Occipital lobe (tissue), 3 donors: ENCODE measurements at places on chromosomes 16 and 17.
A peak's percentile ranks its signal among the peaks of the same experiment; 100 is the strongest.

DNA sequence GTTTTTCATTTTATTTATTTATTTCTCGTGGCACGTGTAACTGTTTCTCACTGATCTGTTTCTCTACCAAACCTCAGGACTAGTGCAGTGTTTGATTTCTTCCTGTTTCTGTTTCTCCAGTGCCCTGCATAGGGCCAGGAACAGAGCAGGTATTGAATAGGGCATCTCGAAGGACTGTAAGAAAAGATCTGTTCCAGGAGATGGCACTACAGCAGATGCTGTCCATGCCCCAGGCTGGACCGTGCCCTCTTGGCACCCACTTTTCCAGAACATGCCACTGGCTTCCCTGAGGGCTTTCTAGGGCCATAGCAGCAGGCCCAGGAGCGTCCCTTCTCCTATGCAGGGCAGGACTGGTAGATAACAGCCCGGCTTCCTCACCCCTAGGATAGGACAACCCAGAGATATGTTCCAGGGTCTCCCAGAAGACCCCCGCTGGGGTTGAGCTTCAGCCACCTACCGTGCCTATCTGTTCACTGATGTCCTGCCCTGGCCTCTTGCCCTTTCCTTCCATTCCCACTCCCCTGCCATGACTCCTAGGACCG is 4.4 kb downstream of the SNX20 start:
- DNase-seq: no peak

- no peak for DNase-seq
These were observed 262.3 kb downstream of the SOX9 start for GRCh38 chr17:72382971-72383722.

DNA sequence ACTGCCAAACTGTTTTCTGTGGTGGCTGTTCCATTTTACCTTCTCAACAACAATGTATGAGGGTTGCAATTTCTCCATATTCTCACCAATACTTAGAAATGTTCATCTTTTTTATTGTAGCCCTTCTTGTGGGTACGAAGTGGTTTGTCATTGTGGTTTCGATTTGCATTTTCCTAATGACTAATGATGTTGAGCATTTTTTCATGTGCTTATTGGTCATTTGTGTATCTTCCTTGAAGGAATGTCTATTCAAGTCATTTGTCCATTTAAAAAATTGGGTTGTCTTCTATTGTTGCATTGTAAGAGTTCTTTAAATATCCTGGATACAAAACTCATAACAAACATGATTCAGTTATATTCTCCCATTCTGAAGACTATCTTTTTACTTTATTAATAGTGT is 47.5 kb upstream of the CCL2 start:
- no peak for DNase-seq

DNA sequence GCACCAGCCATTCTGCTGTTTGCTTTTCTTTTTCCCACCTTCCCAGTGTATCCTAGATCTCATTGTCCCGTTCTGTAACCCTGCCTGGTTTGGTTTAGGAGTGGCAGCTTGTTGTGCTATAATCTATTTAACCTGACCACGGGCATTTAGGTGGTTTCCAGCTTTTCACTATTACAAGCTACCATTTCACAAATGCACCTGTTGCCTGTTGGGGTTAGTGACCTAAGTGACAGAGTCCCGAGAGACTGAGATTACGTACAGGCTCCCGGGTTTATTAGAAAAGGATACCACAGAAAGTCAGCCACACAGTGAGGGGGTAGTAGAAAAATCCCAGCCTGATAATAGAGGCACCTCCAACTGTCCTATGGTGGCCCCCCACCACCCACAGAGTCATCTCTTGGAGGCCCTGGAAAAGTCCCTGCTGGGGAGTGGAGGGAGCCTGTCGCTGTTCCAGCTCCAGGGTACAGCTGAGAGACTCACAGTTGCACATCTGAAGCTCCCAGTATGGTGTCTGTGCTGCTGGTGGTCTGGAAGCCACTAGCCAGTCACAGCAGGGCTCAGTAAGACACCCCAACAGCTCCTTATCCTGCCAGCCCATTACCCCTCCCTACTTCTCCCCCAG is 21.2 kb downstream of the CLEC16A start:
- no peak for DNase-seq

DNA sequence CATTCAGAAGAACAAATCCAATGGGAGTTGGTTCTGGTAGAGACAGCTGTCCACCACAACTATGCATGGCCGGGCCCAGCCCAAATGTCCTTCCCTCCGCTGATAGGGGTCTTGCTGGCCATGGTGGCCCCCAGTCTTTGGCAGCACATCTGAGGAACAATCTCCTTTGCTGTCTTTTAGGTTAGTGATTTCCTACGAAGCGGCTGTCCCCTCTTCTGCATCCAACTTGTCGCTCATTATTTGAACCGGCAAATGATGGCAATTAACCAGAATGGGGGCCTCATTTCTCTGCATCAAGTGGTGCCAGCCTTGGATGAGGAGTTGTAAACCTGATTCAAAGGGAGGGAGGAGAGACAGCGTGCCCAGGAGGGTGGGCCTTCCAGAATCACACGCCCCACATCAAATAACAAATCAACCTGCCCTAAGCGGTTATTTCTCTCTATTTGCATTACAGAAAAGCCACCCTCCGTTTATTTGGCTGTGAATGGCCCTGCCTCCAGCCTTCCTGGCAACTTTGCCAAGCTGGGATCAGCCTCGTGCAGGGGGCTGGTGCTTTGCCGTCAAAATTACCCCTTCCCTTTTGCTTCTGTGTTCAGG is 156.5 kb downstream of the RGS9 start:
- no peak for DNase-seq

- no peak for DNase-seq
These were observed 162.8 kb upstream of the ZFHX3 start for GRCh38 chr16:73210686-73211085.

DNA sequence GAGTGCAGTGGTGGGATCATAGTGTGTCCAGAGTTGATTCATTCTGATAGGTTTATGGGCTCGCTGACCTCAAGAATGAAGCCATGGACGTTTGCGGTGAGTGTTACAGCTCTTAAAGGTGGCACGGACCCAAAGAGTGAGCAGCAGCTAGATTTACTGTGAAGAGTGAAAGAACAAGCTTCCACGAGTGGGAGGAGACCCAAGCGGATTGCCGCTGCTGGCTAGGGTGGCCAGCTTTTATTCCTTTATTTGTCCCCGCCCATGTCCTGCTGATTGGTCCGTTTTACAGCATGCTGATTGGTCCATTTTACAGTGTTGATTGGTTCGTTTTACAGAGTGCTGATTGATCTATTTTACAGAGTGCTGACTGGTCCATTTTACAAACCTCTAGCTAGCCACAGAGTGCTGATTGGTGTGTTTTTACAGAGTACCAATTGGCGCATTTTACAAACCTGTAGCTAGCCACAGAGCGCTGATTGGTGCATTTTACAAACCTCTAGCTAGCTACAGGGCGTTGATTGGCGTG is 17.5 kb downstream of the CACNG4 start:
- no peak for DNase-seq

DNA sequence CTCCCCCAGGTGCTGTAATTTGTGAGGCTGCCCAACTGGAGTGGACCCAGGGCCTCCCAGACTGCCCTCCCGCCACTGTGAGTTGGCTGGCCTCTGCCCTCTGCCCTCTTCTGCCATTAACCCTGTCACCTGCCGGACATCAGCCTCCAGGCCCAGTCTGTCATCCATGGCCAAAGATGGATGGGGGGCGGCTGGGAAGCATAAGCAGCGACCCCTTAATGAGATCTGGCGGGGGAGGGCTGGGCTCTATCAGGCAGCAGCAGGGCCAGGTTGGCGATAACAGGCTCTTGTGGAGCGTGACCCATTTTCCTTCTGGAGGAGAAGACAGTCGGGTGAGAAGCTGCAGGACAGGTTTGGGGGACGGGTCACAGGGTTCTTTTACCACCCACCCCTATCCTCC is 25.3 kb downstream of the CDK5RAP3 start:
- no peak for DNase-seq

- DNase-seq: no peak
These were observed 8.2 kb upstream of the MARCHF10 start for GRCh38 chr17:62816282-62816839.

GRCh38 chr16:54402270-54402669 is 115.7 kb upstream of the IRX3 start:
- DNase-seq: no peak

GRCh38 chr17:81165246-81166032 is at the start of gene PVALEF:
Gene PVALEF, plus strand, starts transcription at chr17:81165507. Its CDS starts 15,720 bp downstream, at chr17:81181227.
- DNase-seq: peak; percentile 63

- DNase-seq: no peak
These were observed 26.3 kb downstream of the MRTFB start for GRCh38 chr16:14097182-14097959.

- no peak for DNase-seq
These were observed 79.7 kb downstream of the MRTFB start for GRCh38 chr16:14150796-14151195.

DNA sequence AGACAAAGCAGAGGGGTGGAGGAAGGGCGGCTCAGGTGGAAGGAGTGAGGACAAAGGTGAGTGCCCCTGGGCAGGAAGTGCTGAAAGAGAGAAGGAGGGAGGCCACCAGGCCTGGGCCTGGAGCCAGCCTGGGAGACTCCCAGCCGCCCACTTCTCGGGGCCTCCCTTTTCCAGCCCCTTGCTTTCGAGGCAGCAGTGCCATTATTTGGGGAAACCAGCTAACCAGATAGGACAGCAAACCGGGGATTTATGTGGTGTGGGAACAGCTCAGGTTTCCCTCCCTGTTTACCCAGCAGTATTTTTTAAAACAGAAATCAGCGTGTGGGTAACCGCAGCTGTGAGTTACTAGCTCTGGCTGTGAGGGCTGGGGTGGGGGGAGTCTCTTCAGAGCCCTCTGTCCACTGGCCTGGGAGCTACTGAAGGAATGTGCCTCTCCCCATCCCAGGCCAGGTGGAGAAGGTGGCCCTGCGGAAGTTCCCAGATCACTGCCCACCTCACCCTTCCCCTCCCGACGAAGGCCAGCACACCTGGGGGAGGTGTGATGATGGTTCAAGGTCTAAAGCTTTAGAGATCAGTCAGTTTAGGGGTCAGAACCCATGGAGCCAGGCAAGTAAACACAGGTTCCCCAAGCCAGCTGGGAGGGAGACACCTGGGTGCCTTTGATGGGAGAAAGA is 8.4 kb upstream of the MEOX1 start:
- no peak for DNase-seq

DNA sequence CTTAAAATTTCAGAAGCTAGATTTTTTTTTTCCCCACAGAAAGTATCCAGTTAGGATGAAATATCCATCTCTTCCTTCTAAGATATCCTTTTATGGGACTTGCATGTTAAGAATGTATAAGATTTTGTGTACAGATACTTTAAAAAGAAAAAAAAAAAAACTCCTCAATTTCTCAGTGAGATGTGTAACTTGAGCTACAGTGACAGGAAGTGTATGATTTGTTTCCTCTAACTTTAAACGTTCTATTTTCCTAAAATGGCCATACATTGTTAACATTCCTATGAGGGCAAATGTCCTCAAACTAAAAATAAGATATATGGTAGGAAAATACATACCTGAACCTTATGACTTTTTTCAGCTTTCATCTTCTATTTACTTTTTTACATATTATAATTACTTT is 8.9 kb downstream of the FBXO47 start:
- DNase-seq: no peak

GRCh38 chr16:66712512-66712911 is 16.0 kb upstream of the CMTM4 start:
- DNase-seq: no peak

DNA sequence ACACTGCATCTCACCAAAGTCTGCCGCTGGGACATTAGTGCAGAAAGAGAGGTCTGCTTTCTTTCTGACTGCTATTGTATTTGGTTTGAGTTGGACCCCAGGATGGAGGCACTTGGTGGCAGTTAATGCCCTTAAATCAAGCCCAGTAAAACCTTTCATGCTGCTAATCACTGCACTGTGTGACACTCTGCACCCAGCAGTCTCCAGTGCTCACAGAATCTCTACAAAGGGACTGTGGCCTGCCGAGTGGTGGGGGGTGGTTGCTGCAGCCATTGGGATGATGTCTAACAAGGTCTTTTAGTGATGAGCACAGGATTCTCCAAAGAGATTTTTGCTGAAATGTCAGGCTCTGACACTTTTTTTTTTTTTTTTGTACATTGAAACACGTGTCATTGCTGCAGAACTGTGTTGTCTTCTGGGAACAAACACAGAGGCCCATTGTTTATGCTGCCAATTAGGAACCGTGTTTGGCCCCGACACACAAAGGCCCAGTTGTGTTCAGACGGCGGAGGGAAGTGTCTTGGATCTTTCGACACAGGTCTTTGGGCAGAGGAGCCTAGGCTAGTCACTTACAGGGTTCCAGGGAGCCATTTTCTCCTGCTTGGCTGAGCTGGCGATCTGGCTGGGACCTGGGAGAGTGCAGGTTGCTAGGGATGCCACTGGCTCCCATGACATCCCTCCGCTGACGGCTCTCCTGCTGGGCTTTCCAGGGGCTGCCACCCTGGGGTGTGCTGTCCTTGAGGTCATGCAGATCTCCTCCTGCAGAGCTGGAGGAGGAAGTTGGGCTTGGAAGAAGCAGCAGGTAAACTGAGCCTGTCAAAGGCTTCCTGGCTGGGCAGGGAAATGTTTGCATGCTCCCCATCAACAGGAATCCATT is 16.2 kb upstream of the TNRC6C start:
- peak; percentile 74 for DNase-seq

GRCh38 chr17:36506249-36506826 is 19.9 kb downstream of the ZNHIT3 start:
- no peak for DNase-seq

DNA sequence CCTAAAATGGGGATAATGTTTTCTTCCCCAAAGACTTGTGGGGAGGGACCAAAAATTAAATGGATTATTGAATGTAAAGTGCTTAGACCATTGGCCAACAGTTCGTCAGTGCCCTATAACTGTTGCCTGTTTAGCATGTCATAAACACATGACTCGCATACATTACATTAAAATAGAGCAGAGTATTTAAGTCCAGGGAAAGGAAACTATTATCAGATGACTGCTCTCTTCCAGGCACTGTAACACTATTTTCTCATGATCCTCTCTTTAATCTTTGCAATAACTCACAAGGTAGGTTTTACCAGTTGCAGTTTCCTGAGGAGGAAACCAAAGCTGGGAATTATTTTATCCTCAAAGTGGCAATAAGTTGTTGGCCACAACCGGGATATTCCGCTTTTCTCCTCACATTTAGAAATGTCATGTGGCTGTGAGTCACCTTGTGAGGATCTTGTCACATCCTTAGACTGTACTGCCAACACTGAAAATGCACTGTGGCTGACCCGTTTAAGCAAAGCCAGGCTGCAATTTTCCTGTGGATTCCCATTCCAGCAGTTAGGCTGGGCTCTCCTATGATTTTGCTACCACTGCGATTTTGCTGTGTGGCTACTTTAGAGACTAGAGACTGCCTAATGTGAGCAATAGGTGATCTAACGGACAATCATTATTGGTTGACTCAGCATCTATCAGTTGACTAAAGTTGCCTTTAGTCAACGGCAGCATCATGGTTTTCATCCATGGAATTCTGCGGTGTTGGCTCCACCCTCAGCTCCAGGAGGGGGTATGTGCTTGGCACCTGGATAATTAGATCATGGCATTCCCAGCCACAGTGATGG is 58.3 kb upstream of the DHX40 start:
- no peak for DNase-seq

GRCh38 chr16:23071196-23072083 is 77.8 kb downstream of the USP31 start:
- DNase-seq: no peak
